ENCODE measurements at places on chromosomes 1 and 21.
A peak's percentile ranks its signal among the peaks of the same experiment; 100 is the strongest.

GRCh38 chr1:184941410-184941733, 32.9 kb downstream of the NIBAN1 start:
- DNase-seq = no peak

DNA sequence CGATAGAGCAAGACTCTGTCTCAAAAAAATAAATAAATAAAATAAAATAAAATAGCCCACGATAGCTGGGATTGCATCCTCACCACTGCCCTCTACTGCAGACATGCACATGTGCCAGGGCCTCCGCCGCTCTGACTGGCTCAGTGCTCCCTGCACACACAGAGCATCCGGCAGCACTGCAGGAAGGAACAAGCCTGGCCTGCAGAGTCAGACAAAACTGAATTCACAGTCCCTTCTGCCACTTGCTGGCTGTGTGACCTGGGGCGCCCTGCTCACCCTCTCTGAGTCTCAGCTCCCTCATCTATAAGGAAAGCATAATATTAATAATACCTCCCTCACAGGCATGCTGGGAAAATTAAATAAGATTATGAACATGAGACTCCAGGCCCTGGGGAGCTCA, 35.4 kb downstream of the CSMD2 start:
- DNase-seq = no peak

GRCh38 chr21:22993144-22993543, 1994.9 kb downstream of the NCAM2 start:
- DNase-seq = no peak

GRCh38 chr1:110600716-110601115, 5.4 kb downstream of the KCNA2 start:
- no peak for DNase-seq

GRCh38 chr1:28812669-28813468, 899 bp downstream of the OPRD1 start:
- DNase-seq = no peak

- DNase-seq = peak; percentile 5
Observed at GRCh38 chr1:166089804-166090203, 77.0 kb downstream of the FAM78B start.

GRCh38 chr1:214418391-214418790, 133.0 kb downstream of the PTPN14 start:
- DNase-seq = no peak

- DNase-seq = peak; percentile 61
Observed at GRCh38 chr1:204286831-204287421, 72.8 kb downstream of the PLEKHA6 start.

DNA sequence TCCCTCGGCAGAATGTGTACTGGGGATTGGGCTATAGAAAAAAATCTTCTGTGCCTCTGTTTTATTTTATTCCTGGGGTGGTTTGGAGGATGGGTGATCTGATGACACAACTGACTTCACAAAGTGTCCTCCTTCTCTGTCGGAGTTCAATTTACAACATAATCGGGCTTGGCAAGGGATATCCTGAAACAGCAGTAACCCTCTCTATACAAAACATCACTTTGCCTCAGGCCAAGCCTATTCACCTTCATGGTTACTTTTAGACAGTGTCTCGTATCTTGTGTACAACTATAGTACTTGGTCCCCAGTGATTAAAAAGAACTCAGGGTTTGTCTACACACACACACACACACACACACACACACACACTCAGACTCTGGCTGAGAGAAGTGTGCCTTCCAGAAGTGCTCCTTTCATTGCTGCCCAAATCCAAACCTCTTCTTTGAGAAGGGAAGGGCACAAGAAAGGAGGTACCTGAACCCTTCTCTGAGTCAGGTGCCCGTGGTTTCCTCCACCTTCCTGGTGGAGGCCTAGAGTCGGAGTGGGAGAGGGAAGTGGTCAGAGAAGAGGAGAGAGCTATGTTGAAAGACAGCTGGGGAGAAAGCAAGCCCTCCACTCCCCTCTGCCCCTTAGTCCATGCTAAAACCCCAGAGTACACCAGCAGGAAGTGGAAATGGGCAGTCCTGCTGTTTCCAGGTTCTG, 62.4 kb upstream of the POU2F1 start:
- DNase-seq = no peak

- DNase-seq = no peak
Observed at GRCh38 chr1:48058135-48059025, 61.2 kb upstream of the TRABD2B start.

DNA sequence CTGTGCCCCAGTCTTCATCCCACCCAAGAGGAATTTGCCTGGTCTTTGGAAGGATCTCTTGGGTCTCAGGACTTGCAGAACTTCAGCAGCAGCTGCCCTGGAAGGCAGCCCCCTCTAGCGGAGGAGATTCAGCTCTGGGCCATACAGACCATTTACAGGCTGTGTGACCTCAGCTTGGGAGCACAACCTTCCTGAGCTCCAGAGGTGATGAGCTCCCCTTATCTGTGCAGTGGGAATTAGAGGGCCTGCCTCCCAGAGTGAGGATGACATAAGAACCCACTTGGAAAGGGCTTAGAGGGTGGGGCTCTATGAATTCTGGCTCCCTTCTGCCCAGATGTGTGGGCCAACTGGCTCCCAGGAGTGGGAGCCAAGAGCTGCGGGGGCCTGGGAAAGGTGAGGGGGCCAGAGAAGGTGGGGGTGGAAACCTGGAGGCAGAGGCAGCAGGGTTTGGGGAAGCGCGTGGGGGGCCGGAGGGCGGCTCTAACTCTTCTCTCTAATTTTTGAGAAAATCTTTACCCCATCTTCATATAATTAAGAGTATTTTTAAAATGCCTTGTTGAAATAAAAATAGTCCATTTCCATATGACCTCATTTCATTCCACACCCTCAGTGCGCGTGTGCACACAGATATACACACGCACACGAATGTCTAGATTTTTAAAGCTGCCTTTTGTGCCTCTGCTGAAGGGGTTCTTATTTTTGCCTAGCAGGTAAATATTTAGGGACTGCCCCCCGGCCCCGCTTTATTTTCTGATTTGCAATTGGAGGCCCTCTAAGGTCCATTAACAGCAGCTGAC, 21.5 kb downstream of the EPHB2 start:
- DNase-seq = no peak

DNA sequence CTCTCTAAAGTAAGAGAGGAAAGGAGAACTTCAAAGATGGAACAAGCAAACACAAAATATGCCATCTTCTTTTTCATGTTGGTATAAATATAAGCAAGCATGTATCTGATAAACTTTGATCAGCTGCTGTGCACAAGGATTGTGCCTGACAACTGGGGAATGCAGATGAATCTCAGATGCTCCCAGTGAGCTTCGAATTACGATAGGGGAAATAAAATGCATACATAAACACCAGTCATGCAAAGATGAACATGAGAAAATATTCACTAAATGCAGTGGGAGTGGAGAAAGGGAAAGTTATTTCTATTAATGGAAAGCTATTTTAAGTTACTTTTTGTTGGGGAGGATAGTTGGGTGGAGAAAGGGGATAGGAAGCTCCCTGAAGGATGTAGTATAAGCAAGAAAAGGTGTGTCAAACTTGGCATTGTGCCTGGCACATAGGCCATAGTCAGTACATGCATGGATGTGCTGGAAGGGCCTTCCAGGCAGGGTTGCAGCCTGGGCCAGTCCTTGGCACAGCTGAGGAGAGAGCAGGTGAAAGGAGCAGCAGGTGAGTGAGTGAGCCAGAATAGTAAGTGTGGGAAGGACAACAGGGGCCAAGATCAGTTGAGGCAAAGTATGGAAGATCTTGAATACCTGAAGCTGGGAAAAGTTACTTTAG, 57.8 kb upstream of the PGD start:
- no peak for DNase-seq

DNA sequence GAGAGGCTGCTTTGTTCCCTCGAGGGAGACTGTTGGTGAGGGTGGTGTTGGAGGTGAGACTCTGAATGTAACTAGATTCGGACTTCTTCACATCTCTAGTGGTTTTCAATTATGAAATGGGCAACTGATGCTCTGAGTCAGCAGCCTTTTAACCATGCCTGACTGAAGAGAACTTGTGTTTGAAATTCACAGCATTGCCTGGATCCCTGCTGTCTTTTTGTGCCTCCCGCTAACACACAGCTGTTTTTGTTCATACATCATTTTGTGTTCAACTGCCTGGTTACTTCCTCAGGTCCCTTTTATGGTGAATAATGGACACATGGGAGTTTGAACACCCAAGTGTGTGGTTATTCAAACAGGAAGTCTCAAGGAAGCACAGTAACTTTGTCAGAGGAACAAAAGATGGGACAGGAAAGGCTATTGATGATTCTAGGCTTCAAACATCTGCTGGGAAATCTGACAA, 16.8 kb downstream of the LAMC1 start:
- DNase-seq = no peak

GRCh38 chr1:93669369-93669768, 12.3 kb downstream of the BCAR3 start:
- no peak for DNase-seq

GRCh38 chr1:200328379-200328778, 81.5 kb downstream of the ZNF281 start:
- no peak for DNase-seq

- no peak for DNase-seq
Observed at GRCh38 chr1:198577444-198577843, 37.0 kb upstream of the ATP6V1G3 start.

DNA sequence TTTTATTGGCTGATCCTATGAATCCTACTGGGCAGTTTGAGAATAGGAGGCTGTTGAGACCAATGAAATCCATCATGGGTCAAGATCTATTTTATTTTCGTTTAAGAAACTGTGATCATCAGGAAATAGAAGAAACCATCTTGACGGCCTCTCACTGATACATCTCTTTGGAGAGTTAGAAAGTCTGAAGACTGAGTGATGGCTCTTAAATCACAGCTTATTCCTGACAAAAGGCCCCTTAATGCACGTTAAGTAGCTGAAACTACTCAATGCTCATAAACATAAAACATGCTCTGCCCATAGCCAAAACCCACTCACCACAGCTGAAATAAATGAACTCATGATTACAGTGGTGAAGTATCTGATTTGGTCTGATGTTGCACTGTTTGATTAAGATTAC, 784.5 kb upstream of the NEGR1 start:
- no peak for DNase-seq

DNA sequence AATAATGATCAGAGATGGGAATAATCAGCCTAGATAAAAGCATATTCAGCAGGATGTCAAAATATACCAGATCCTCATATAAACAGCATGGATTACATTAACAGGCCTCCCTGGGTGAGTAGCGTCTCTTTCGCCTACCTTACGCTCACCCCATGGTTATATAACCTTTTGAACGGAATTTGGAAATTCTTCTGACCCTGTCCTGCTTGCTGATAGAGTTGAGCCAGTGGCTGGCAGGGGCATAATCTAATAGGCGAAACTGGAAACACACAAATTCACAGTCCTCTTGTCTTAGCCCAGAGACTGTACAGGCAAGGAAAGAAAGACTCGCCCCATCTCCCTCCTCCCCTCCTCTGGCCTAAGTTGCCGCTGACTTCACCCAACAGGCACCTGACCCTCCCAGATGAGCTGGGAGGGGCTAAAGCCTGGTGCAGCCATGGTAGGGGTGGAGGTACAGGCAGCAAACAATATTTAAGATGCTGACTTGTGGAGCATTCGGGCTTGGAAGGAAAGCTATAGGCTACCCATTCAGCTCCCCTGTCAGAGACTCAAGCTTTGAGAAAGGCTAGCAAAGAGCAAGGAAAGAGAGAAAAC, at the start of gene ANGPTL7:
Gene ANGPTL7 (plus strand): TSS at position 498 of the 594 bp plus-strand sequence. CDS start 225 bp downstream, outside the sequence.
- no peak for DNase-seq

- no peak for DNase-seq
Observed at GRCh38 chr1:221740369-221740992, 1.4 kb downstream of the DUSP10 start.

DNA sequence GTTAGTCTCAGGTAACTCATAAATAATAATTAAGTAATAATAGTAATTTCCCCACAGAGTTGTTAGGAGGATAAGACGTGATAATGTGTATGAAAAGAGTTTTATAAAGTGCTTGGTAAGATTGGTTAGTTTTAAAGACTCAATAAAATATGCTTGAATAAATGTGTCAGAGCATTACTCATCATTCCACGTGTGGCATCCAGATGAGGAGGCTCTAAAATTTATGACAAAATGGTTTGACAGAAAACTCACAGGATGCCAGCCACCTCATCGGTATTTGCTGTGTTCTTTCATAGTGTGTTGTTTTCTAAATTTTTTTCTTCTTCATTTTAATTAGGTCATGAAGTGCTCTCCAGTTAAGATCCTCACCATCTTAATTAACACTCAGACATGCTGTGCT, 19.1 kb upstream of the SPAG17 start:
- DNase-seq = no peak
